ENCODE measurements at places on chromosomes 1 and 21. TPM values are rescaled to one million over a fixed set of nuclear protein-coding genes. Genes with fewer than 3 reads are reported as not detected.

DNA sequence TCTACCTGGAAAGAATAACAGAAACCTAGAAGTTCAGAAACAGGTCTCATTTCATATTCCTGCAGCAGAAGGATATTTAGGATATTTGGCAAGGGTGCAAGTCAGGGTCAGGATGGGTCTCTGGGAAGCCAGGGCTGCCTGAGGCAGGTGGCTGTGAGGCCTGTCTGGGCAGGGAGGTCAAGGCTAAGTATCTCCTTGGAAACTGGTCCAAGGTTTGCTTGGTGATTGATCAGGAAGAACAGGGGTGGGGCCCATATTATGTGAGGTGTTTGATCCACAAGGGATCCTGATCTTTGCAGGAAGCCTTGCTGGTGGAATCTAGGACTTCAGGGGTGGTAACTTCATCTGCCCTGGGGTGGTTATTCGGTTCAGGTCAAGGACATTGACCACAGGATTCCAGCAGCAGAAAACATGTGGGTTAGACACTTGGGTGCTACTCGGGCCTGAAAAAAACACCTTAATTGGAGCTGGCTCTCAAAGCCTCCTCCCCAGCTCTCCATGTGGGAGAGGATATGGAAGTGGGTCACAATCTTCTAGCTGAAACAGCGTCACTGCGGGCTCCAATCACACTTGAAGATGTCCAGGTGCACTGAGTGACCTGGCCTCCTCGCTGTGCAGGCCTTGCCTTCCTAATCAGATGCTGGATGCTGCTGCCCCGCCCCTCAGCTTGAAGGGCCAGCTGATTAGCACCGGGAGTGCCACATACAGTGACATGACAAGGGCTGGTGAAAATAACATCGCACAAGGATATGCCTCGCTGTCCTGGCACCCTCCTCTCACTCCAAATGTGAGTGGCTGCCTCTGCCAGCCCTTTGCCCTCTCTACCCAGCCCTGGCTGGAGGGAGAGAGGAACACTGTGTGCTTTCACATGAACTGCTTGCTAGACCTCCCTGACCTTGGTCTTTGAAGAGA, 8.7 kb downstream of the CTNNBIP1 start:
- no peak for DNase-seq

- DNase-seq, result no peak
These were observed 1189.2 kb downstream of the PLA2G4A start for GRCh38 chr1:188017921-188018320.

DNA sequence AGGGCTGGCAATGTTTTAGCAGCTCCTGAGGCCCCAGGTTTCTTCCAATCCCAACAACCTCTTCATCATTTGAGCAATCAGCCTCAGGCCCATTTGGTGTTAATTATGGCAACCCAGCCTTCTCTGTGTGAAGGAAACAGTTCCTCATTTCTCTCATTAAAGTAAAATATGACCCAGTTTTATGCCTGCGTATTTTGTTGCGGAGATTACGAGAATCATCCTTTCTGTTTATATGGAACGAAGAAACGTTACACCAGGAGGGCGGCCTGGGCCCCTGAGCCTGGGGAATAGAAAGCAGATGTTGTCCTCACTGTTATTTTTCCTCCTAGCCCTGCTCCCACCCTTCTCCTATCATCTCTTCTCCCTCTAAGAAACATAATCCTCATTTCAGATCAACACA, 332.2 kb upstream of the USP24 start:
- no peak for DNase-seq

GRCh38 chr1:103353391-103353790, 172.1 kb upstream of the RNPC3 start:
- no peak for DNase-seq

DNA sequence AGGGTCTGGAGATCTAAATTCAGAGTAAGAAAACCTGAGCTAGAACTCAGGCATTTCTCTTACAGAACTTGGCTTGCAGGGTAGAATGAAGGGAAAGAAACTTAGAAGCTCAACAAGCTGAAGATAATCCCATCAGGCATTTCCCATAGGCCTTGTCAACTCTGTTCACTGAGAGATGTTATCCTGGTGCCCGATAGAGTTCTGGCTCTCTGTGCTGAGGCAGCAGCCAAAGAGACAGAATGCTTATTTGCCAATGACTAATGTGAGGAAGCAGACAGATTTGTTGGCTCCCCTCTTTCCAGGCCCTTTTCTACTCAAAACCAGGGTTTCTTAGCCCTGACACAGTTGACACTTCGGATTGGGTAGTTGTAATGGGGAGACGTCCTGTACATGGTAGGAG, 22.3 kb upstream of the TRIM45 start:
- no peak for DNase-seq

DNA sequence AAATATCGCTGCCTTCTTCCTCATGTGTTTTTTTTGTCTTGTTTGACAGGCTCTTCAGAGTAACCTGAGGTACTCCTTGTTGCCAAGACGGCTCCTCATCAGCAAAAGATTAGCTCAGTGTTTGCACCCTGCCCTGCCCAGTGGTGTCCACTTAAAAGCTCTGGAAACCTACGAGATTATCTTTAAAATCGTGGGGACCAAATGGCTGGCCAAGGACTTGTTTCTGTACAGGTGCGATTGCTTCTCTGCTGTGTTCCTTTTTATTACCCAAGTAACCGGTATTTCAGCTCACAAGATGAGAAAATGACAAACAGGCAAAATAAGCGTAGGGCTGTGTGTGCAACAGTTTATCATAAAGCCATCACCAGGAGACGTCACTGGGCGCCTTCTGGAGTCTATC, 42.4 kb downstream of the DOP1B start:
- DNase-seq, result no peak

DNA sequence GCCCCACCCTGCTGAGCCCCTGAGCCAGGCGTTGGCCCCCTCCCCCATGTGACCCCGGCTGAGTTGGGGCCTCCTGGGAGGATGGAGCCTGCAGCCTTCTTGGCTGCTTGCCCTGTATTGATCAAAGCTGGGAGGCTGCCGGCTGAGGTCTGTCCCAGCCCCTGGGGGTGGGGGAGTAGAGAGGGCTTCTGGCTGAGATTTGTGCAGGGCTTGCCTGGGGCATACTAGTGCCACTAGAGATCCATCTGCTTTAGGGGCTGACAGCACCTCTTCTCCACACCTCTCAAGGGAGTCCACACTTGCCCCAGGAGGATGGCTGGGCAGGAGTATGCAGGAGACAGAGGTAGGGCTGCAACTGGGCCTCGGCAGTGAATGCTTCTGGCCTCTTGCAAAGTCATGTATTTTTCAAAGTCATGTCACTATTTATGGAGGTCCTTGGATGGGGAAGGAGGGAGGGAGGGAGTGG, 53.6 kb upstream of the SSBP3 start:
- DNase-seq, result no peak

Gene FTCD
- 0.17 TPM for total RNA-seq

Gene SLC16A4
- total RNA-seq, result 1.4 TPM
